ENCODE measurements at places on chromosomes 12 and 14.
A peak's percentile ranks its signal among the peaks of the same experiment; 100 is the strongest.

DNA sequence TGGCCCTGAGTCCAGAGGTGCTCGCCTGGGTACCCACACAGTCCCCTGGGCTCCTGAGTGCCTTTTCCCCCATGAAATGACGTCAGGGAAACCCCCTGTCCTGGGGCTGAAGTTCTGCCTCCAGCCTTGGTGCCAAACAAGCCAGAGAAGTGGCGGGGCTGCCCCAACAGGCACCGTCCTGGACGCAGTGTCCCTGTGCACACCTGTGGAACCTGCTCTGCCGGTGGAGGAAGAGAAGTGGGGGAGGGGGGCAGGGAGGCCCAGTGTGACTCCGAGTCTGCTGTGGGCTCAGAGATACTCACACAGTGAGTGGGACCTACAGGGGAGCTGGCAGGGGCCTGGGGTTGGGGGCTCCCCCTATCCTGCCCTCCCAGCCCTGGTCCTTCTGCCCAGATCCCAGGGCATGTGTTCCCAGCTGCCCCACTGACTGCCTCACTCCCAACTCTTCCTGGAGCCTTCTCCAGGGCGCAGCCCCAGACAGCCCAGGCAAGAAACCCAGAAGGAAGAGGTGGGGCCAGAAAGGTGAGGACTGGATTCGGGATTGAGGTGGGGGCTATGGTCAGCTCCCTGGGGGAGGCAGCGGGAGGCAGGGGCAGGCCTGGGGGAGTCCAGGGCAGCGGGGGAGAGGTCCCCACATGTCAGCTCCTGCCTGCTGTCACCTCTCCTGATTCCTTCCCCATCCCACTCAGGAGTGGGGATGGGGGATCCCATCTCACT is 24.7 kb downstream of the CCDC85C start:
- DNase-seq = no peak

- DNase-seq = no peak
These were observed 118.0 kb upstream of the TMEM260 start for GRCh38 chr14:56461276-56462275.

DNA sequence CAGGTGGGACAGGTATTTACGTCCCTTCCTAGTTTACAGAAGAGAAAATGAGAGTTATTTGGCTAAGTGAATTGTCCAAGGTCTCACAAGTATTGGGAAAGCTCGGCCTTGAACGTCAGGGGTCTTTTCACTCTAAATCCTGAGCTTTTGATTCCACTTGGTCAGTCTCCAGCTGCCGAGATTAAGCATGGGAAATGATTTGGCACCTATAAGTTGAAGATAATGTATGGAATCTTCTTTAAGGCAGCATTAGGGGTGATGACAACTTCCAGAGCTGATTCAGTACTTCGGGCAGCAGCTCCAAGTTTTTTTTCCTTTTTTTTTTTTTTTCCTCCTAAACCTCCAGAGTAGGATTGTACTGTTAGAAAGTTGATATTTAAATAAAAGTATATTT is 722 bp downstream of the FAM234B start:
- DNase-seq = peak; percentile 12

- DNase-seq = no peak
These were observed 47.0 kb upstream of the PLBD1 start for GRCh38 chr12:14614704-14615121.

DNA sequence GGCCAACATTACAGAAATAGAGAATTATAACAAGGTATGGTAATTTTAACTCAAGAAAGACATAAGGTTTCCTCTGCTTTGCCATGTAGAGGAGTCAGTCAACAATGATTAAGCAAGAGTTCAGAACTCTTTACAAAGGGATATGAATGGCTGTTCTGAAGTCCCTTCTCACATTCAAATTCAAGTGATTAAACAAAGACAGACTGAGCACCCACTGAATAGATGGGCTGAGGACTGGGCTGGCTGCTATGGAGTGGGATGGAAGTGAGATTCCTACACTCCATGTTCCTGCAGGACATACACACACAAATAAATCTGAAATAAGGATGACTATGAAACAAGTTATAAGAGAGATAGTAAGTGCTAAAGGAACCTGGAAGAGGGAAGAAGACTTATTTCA is 199.0 kb upstream of the GRIP1 start:
- no peak for DNase-seq

DNA sequence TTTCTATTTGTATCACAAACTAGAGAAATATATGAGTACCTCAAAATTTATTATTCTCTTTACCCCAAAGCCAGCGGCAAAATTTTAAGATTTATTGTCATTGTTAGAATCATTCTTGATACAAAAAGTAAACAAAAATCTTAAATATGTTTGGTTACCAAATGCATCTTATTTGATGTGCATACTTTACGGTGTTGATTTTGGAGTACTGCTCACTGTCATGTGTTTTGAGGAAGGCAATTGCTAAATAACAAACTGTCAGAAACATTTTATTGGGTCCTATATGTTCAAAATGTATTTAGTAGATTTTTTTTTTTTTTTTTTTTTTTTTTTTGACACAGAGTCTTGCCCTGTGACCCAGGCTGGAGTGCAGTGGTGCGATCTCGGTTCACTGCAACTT is 124.9 kb downstream of the PTPRR start:
- no peak for DNase-seq

DNA sequence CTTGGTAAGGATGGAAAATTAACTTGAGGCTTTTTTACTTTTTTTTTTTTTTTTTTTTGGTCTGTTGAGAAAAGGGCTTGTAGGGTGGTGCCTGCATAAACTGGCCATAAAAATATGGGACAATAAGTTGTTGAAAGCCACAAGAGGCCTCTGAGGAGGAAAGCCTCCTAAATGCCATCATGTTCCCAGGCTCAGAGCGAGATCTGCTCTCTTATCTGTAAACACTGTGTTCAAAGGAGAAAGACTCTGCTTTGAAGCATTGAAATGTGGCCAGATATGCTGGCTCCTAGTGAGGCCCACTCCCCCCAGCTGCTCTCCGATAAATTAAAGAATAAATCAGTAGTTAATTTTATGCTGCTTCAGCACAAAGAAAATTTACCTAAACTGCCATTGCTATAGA is 504.9 kb downstream of the DIO2 start:
- no peak for DNase-seq

GRCh38 chr14:33449268-33449667 is 501.6 kb downstream of the EGLN3 start:
- DNase-seq = no peak

DNA sequence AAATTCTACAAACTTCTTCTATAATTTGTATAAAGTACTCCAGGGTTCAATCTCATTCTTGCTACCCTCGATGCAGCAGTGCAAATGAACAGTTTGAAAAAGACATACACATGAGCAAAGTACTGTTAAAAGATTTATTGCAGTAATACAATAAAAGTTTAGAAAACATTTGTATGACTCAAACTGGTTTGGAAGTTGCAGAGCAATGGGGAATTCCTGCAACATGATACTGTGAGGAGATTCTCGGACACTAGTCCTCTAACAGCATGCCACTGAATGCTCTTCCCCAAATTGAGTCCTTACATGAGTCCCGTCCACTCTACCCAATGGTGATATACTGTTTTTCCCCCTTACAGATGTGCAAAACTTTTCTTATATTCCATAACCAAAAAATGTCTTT is 45.4 kb downstream of the ATG14 start:
- DNase-seq = peak; percentile 71

GRCh38 chr12:103841690-103842584 is 903 bp upstream of the NT5DC3 start:
- peak; percentile 90 for DNase-seq

- DNase-seq = peak; percentile 30
These were observed 39.9 kb downstream of the ATL1 start for GRCh38 chr14:50599700-50600444.

GRCh38 chr12:124917841-124918621 is 3.6 kb upstream of the UBC start:
- DNase-seq = no peak
